ENCODE measurements at places on chromosomes 7 and 10.
A peak's percentile ranks its signal among the peaks of the same experiment; 100 is the strongest.

DNA sequence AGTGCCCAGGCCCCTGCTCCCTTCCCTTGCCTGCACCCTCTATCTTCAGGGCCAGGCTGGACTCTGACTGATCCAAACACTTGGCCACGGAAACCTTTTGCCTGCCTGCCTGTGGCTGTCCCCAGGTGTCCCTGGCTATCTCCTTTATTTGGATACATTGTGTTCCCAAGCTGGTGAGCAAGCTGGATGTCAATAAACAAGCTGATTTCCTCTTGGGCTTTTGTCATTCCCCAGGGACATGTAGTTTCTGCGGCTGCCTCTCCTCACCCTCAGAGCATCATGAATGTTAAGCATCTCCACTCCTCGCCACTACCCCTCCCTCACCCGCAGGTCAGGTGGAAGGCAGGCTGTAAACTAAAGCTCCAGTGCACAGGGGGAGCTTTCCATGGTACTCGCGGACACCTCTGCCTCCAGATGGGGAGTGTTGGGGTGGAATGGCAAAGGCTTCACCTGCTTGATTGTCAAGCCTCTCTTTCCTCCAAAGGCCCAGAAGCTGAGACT is 6.9 kb downstream of the GHRHR start:
- no peak for DNase-seq

DNA sequence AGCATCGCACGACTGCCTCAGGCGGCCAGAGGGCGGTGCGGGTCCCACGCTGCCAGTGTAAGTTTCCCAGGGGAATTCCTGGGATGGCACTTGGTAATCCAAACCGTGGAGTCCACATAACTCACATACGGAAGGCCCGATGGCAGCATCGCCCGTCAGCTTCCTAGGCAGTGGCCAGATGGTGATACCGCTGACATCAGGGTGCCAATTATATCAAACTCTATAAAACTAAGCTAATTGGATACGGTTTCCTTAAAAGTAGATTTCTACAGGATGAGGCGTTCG is 189.8 kb downstream of the CELF2 start:
- DNase-seq = no peak

DNA sequence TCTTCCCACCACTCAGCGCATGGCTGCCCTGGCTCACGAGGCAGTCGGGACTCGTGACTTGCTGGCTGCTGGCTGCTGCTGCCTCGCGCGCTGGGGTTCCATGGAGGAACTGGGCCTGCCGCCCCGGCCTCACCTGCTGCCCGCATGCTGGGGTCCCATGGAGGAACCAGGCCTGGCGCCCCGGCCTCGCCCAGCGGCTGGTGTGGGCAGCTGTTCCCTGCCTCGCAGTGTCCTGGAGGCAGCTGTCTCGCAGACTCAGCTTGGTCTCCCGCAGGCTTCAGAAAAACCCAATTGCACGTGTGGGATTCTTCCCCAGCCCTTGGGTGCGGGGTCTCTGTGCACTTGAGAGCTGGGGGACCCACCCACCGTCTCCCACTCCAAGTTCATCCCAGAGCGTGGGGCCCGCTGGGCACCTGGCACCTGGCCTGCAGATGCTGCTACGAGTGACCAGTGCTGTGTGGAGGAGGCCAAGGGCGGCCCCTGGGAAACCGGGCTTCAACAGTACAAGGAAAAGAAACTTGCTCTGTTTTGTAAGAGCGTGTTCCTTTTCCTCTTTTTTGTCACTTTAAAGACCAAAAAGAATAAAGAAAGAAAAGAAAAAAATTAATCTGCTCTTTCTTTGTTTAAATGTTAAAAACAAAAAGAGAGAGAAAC is 20.4 kb downstream of the PWWP2B start:
- no peak for DNase-seq

DNA sequence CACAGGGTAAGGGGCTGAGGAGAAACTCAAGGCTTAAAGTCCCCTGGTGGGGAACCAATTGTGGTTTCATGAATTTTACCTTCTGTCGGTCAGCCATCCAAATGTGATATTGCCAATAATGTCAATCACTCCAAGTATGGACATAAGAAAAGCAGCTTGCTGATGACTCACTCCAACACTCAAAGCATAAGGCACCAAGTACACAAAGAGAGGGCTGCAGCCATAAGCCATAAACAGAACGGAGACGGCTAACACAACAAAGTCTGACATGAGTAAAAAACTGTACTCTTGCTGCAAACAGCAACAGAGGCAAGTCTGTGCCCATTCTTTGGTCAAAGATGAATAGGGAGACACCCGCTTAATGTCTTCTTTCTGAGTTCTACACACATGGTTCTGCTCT is 24.2 kb downstream of the IFIT5 start:
- DNase-seq = no peak

- DNase-seq = no peak
These were observed 80.7 kb downstream of the FZD1 start for GRCh38 chr7:91344911-91345310.

DNA sequence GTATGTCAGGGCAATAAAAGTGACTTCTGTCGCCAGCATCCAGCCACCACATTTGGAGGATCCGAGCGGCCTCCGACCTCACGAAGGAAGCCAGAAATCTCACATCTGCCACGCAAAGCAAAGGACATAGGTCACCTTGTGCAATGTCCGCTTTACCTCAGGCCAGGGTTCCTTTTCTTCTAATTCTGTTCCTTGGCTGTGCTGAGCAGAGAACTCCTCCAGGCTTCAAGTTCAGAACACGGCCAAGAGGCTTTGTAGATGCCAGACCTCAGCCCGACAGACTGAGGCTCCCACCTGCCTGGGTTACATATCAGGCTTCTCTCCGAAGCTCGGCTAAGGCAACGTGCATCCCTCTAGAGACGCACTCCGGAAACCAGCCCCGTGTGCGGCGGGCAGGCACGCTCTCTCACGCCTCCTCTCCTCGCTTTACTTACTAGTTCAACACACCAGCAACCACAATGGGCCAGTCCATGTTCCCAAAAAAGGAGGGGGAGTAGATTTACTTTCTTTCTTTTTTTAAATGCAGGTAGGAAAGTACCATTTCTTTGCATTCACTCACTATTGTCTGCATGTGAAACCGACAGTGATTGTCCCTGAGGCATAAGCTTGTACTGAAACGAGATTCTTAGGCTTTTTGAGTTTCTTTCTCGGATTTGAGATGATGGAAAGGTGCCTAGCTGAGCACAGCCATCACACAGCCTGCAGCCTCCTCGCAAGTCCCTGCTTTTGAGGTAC is 122.4 kb upstream of the AFAP1L2 start:
- peak; percentile 98 for DNase-seq

DNA sequence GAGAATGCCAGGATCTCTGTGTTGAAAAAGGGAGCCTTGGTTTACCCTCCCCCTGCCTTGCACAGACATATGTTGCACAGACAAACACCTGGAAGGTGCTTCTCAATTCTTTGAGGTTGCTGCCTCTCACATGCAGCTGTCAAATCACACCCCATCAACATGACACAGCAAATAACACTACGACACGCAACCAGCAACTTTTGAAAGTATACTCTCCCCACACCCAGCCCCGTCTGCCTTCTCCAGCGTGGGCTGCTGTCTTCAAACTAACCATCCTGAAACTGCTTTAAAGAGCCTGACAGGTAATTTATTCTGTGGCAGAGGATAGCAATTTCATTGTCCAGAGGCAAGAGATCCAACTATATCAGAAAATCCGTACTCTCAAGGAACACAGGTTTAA is 136.1 kb downstream of the PLXNA4 start:
- DNase-seq = peak; percentile 64

GRCh38 chr7:47748041-47748440 is 166.1 kb upstream of the TNS3 start:
- DNase-seq = no peak
